Ovary (tissue), 10 donors: ENCODE measurements at places on chromosomes 1 and 21. TPM values are rescaled to one million over a fixed set of nuclear protein-coding genes. Genes with fewer than 3 reads are reported as not detected.

The DENND2C gene
- polyA plus RNA-seq: 1.5 TPM

The TMEM81 gene
- polyA plus RNA-seq: 2.1 TPM

The IGSF5 gene
- polyA plus RNA-seq: 0.16 TPM

The DISP3 gene
- polyA plus RNA-seq: not detected

The CYP4A11 gene
- not detected for polyA plus RNA-seq

The TBX19 gene
- polyA plus RNA-seq: 3.7 TPM

The IER5 gene
- 5.7 TPM for polyA plus RNA-seq

The PTPN22 gene
- polyA plus RNA-seq: 4.2 TPM

DNA sequence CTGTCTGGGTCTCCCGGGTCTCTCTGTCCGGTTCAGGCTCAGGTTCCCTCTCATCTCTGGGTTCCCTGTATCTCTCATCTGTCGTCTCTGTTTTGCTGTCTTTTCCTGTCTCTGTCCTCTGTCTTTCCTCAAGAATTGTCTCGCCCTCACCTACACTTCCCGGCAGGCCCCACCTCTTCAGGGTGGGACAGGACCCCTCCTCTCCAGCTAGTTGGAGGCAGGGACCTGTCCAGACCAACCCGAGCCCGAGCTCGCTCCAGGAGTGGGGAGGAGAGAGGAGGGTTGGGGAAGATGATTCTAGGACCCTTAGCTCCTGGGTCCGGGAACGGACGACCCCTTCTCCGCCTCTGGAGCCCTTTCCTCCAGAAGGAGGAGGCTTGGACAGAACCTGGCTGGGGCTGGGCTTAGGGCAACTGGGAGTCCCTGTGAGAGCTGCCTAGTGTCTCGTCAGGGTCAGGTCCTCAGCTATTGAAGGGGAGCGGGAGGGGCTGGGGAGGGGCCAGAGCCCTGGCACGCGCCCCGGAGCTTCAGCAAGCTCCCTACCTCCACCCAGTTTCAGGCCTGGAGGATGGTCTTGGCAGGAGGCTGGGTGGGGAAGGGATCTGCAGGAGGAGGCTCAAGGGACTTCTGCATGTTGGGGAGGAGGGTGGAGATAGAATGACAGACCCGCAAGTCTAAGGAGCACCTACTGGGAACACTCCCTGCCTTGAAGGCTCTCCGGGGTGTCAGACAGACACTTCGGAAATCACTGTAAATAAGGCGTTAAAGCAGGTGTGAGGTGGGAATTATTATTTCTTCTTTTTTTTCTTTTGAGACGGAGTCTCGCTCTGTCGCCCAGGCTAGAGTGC lies 26.3 kb upstream of the EPB41 start:
- H3K36me3 ChIP-seq: no peaks in the 10 kb centered on the region
- H3K27ac ChIP-seq: peak overlapping the region; percentile 39
- no peaks in the 10 kb centered on the region for H3K27me3 ChIP-seq

- DNase-seq: no peak
- no peak overlapping the region for H3K4me3 ChIP-seq
- H3K4me1 ChIP-seq: peaks cover 4% of the 10 kb centered on the region
- H3K36me3 ChIP-seq: no peaks in the 10 kb centered on the region
- no peak overlapping the region for H3K27ac ChIP-seq
Observed at GRCh38 chr1:56438901-56439551, 140.3 kb downstream of the PLPP3 start.

- no peaks in the 10 kb centered on the region for H3K36me3 ChIP-seq
- DNase-seq: peak; percentile 71
- no peaks in the 10 kb centered on the region for H3K27me3 ChIP-seq
Observed at GRCh38 chr1:175146529-175147213, 45.9 kb downstream of the KIAA0040 start.

DNA sequence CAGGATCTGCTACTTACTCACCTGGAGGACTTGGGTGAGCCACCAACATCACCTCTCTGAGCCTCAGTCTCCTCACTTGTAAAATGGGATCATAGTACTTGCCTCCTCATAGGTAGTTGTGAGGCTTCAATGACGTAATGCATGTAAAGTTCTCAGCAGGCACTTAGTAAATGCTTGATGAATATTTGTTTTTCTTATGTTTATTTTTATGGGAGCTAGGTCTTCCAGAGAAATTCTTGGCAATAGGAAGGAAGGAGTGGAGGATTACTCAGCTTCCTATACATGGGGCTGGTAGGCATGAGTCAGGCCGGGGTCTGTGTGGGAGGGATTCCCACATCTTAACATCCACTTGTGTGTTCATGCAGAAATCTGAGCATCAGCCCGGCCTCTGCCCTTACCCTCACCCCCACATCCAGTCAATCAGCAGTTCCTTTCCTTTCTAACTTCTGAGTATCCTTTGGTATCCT lies 95.4 kb upstream of the USP24 start:
- DNase-seq: no peak
- H3K27me3 ChIP-seq: no peaks in the 10 kb centered on the region
- H3K36me3 ChIP-seq: no peaks in the 10 kb centered on the region
- H3K4me1 ChIP-seq: no peaks in the 10 kb centered on the region

GRCh38 chr1:225343618-225344017 lies 84.2 kb downstream of the LBR start:
- no peaks in the 10 kb centered on the region for H3K27me3 ChIP-seq
- H3K4me1 ChIP-seq: no peaks in the 10 kb centered on the region
- DNase-seq: no peak
- H3K4me3 ChIP-seq: no peak overlapping the region
- H3K36me3 ChIP-seq: no peaks in the 10 kb centered on the region
- no peak overlapping the region for H3K27ac ChIP-seq

- no peaks in the 10 kb centered on the region for H3K36me3 ChIP-seq
- no peak overlapping the region for H3K4me3 ChIP-seq
- no peak overlapping the region for H3K27ac ChIP-seq
- no peaks in the 10 kb centered on the region for H3K27me3 ChIP-seq
- H3K4me1 ChIP-seq: peaks cover 4% of the 10 kb centered on the region
Observed at GRCh38 chr1:155326631-155327037, 5.9 kb downstream of the RUSC1 start.

GRCh38 chr1:211126622-211127021 lies 7.3 kb downstream of the KCNH1 start:
- no peaks in the 10 kb centered on the region for H3K36me3 ChIP-seq
- no peaks in the 10 kb centered on the region for H3K27me3 ChIP-seq
- no peak for DNase-seq
- no peak overlapping the region for H3K4me3 ChIP-seq
- no peaks in the 10 kb centered on the region for H3K4me1 ChIP-seq

GRCh38 chr1:5980314-5981008 lies 11.8 kb downstream of the NPHP4 start:
- DNase-seq: peak; percentile 19
- H3K4me1 ChIP-seq: no peaks in the 10 kb centered on the region
- H3K36me3 ChIP-seq: no peaks in the 10 kb centered on the region
- no peaks in the 10 kb centered on the region for H3K27me3 ChIP-seq
- H3K27ac ChIP-seq: no peak overlapping the region
- no peak overlapping the region for H3K4me3 ChIP-seq

DNA sequence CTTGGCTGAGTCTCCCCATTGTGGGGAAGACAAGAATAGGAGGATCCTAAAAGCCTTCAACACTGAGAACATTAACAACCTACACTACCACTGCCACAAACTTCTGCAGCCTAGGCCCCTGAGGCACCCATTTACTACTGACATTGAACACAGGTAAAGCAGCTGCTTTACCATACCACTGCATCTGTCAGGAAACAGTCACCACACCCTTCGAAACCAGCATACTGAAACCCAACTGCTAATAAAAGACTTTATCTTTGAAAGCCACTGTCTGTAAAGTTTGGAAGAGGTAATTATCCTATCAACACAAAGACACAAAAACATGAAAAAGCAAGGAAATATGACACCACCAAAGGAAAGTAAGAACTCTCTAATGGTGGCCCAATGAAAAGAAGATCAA lies 7.4 kb downstream of the IFNAR1 start:
- H3K4me3 ChIP-seq: no peak overlapping the region
- no peaks in the 10 kb centered on the region for H3K36me3 ChIP-seq
- DNase-seq: no peak

- no peak within 1 kb of the TSS for H3K27ac ChIP-seq
- peak within 1 kb of the TSS; percentile 24 for H3K4me3 ChIP-seq
- DNase-seq: no peak
- H3K27me3 ChIP-seq: no peaks in the 10 kb centered on the region
- no peaks in the 10 kb centered on the region for H3K36me3 ChIP-seq
Observed at GRCh38 chr1:69567652-69568420, at the start of gene LRRC7. LRRC7 (plus strand) TSS chr1:69567922; CDS start chr1:69568640, 718 bp downstream.

- H3K4me1 ChIP-seq: no peaks in the 10 kb centered on the region
- H3K4me3 ChIP-seq: no peak overlapping the region
Observed at GRCh38 chr1:101389547-101389929, 152.7 kb downstream of the S1PR1 start.

DNA sequence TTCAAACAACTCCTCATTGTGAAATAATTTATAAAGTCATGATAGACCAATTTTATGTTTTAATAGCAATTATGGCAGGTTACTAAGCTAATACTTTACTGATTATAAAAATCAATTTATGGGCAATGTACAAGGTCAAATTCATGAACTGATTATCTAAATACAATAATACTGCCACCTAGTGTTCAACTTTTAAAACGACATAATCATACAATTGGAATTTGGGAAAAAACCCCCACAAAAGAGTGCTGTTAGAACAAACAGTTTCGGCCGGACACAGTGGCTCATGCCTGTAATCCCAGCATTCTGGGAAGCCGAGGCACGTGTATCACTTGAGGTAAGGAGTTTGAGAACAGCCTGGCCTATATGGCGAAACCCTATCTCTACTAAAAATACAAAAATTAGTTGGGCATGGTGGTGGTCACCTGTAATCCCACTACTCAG lies 14.0 kb downstream of the GTF2B start:
- no peaks in the 10 kb centered on the region for H3K4me1 ChIP-seq
- no peak for DNase-seq
- H3K27ac ChIP-seq: no peak overlapping the region
- no peak overlapping the region for H3K4me3 ChIP-seq
- H3K27me3 ChIP-seq: no peaks in the 10 kb centered on the region
- H3K36me3 ChIP-seq: no peaks in the 10 kb centered on the region

DNA sequence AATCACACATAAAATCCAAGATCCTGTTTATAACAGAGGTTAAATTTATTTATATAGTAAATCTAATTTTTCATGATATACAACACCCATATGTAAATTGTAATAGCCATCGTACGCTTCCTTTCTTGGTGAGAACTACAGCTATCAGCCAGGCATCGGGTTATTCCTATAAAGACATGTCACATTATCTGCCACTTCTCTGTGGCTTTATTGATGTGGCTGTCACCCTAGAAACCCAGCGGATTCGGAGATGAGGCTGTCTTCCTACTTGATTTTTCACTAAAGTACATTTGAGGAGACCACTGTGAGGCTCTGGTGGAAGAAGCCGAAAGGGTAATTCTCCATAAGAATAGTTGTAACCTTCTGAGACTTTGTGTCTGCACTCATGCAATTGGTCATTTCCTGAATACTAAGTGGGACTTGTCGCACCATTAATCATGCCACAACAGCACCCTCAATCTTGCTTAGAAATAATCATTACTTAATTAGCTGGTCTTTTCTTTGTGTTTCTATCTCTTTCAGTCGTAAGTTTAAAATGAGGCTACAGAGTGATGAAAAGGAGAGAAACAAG lies 106.0 kb downstream of the NTNG1 start:
- H3K27me3 ChIP-seq: no peaks in the 10 kb centered on the region
- no peaks in the 10 kb centered on the region for H3K4me1 ChIP-seq
- H3K36me3 ChIP-seq: no peaks in the 10 kb centered on the region
- no peak overlapping the region for H3K27ac ChIP-seq
- DNase-seq: no peak
